Central memory CD8-positive, alpha-beta T cell (primary cell): ENCODE measurements at places on chromosomes 11 and 22.

DNA sequence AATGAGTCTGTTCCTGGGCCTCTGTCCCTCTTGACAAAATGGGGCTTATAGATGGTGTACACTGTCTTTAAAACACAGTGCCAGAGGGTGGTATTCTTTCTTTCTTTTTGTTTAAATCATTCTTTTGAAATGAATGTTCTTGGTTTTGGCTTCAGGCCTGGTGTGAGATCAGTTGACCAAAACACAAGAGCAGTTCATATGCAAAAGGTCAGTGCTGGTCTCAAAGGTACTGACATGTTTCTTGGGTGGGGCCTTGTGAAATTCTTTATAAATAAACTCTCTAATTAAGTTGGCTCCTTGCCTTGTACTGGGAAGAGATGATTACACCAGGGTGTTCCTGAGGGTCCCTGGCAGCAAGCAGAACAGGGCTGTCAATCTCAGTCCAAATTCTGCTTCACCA lies 110.0 kb downstream of the FBXO7 start:
- DNase-seq, result no peak
- H3K27ac ChIP-seq, result no peak overlapping the region
- H3K4me3 ChIP-seq, result no peak overlapping the region
- no peaks in the 10 kb centered on the region for H3K36me3 ChIP-seq
- H3K4me1 ChIP-seq, result no peaks in the 10 kb centered on the region

DNA sequence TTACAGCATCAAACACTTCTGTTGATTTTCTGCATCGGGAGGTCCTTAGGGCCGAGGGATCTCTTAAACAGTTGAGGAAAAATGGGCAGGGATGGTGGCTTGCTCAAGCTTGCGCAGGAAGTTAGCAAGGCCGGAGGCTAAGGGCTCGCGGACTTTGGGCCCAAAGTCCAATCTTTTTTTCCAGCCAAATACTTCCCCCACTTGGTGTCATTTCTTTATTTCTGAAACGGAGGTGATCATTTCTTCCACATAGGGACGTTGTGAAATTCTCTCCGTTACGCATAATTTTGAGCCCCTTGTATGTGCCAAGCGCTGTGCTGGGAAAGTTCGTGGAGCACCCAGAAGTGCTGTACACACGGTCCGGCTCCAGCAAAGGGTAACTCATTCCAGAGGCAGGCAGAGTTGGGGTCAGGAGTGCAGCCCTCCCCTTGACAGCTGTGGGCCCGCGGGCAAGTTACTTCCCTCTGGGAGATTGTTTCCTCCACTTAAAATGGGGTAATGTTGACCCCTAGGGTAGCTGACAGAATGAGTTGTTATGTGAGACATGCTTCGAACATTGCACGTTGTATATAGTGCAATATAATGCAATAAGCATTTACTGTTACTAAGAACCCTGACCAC lies 809 bp downstream of the MIEF1 start:
- H3K36me3 ChIP-seq, result peaks cover 41% of the 10 kb centered on the region
- H3K4me1 ChIP-seq, result peaks cover 51% of the 10 kb centered on the region
- H3K27me3 ChIP-seq, result no peaks in the 10 kb centered on the region
- peak overlapping the region; percentile 88 for H3K4me3 ChIP-seq
- no peak for DNase-seq

GRCh38 chr11:68498321-68498720 lies 37.8 kb downstream of the PPP6R3 start:
- peaks cover 73% of the 10 kb centered on the region for H3K4me1 ChIP-seq
- no peaks in the 10 kb centered on the region for H3K27me3 ChIP-seq
- DNase-seq, result no peak
- peak overlapping the region; percentile 58 for H3K27ac ChIP-seq
- H3K36me3 ChIP-seq, result peaks cover 3% of the 10 kb centered on the region
- H3K4me3 ChIP-seq, result peak overlapping the region; percentile 16

DNA sequence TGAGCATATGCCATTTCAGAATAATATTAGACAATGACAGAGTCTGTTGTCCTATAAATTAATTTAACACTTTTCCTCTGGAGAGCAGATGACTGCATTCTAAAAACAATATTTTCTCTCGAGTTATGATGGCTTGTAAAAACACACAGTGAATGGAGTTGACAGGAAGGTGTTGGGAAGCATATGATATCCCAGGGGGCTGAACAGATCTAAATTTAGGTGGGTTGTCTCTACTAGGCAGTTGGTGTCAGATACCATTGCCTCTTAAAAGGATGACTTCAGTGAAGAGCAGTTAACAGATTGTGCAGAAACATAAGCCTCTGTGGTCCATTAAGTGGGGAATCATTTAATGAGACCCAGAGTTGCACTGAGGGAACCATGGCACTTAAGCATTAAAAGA lies 30.7 kb downstream of the SVIP start:
- DNase-seq, result no peak
- H3K27ac ChIP-seq, result no peak overlapping the region
- H3K4me3 ChIP-seq, result no peak overlapping the region
- no peaks in the 10 kb centered on the region for H3K36me3 ChIP-seq

- H3K27ac ChIP-seq, result no peak overlapping the region
- no peaks in the 10 kb centered on the region for H3K4me1 ChIP-seq
- H3K4me3 ChIP-seq, result no peak overlapping the region
- H3K36me3 ChIP-seq, result no peaks in the 10 kb centered on the region
- DNase-seq, result no peak
- H3K27me3 ChIP-seq, result no peaks in the 10 kb centered on the region
Observed at GRCh38 chr11:106331176-106331575, 253.7 kb downstream of the AASDHPPT start.

DNA sequence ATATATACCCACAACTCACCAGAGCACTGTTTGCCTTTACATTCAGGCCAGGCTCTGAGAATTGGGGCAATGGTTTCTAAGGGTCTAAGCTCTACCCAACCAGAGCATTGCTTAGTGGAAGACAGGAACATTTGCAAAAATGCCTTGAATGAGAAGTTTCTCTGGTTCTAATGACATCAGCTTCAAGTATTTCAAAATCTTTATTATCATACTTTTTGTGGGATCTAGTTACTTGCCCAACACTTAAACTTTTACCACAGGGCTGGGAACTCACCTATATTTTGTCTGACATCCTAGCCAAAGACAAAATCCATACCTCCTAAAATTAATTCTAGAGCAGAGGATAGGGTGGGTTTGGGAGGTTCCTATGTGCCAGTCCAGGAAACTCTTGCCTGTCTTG lies 51.5 kb downstream of the INSC start:
- H3K4me1 ChIP-seq, result no peaks in the 10 kb centered on the region
- peaks cover 51% of the 10 kb centered on the region for H3K27me3 ChIP-seq
- H3K27ac ChIP-seq, result no peak overlapping the region
- no peak for DNase-seq

DNA sequence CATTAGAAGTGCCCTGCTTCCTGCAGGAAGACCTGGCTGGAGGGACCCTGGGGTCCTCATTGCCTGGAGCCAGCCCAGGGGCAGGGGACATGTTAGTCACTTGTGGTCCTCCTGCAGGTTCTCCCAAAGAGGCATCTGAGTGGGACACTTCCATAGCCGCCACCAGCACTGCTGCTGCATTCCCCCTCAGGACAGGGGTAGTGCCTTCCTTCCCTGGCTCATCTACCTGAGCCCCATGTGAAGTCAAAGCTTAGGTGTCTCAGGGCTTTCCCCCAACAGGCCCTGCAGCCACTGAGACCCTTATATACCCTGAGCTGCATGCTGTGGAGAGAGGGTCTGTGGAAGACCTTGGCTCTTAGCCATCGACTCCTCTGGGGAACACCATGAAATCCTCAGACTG lies 45.0 kb upstream of the VPREB1 start:
- H3K4me3 ChIP-seq, result no peak overlapping the region
- H3K27ac ChIP-seq, result no peak overlapping the region
- H3K36me3 ChIP-seq, result no peaks in the 10 kb centered on the region
- no peak for DNase-seq

- H3K27me3 ChIP-seq, result no peaks in the 10 kb centered on the region
- peaks cover 32% of the 10 kb centered on the region for H3K36me3 ChIP-seq
- no peak overlapping the region for H3K4me3 ChIP-seq
Observed at GRCh38 chr22:23305321-23305910, 125.1 kb downstream of the BCR start.

- peaks cover 42% of the 10 kb centered on the region for H3K4me1 ChIP-seq
- DNase-seq, result no peak
- H3K27ac ChIP-seq, result peak within 1 kb of the TSS; percentile 91
- no peaks in the 10 kb centered on the region for H3K27me3 ChIP-seq
Observed at GRCh38 chr11:105034813-105035620, at the start of gene CASP1. TSS of gene CASP1 (minus strand) at chr11:105035144. CDS start at chr11:105035113, 31 bp downstream.

DNA sequence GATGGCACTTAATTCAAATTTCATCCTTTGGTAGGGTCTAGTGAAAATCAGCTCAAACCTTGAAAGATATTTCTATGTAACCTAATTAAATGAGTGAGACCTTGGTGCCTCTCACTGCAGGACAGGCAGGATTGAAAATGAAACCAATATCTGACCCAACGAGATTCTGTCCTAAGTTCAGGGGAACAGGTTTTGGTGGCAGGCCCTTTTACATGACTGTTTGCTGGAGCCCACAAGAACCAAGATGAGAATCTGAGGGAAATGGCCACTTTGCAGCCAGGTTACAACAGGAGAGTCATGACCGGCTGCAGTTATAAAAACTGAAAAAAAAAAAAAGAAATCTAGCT lies 130.2 kb downstream of the TRIM44 start:
- H3K27ac ChIP-seq, result no peak overlapping the region
- no peaks in the 10 kb centered on the region for H3K27me3 ChIP-seq
- no peak overlapping the region for H3K4me3 ChIP-seq
- no peak for DNase-seq
- H3K36me3 ChIP-seq, result peaks cover 4% of the 10 kb centered on the region

GRCh38 chr11:26930518-26931247 lies 63.2 kb upstream of the FIBIN start:
- H3K4me1 ChIP-seq, result no peaks in the 10 kb centered on the region
- no peaks in the 10 kb centered on the region for H3K36me3 ChIP-seq
- H3K4me3 ChIP-seq, result no peak overlapping the region
- no peaks in the 10 kb centered on the region for H3K27me3 ChIP-seq
- DNase-seq, result no peak

DNA sequence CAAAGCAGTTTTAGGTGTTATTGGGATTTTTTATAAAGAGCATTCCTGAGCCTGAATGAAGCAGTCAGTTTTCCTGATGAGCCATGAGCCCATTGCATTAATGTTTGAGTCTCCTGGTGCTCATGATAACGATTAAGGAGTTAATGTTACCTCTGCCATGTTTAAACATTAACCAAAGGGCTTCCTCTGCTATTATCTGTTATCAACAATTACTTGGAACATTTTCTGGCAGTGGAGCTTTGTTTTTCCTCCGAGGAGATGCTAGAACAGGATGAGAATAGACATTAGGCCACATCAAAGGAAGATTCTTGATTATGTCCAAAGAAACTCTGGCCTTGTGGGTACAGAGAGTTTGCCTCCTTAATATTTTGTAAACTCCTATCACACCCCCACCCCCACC lies 49.9 kb downstream of the ZNRF3 start:
- H3K36me3 ChIP-seq, result no peaks in the 10 kb centered on the region
- no peak for DNase-seq
- peaks cover 69% of the 10 kb centered on the region for H3K27me3 ChIP-seq
- no peak overlapping the region for H3K4me3 ChIP-seq
- H3K27ac ChIP-seq, result no peak overlapping the region

GRCh38 chr11:46984548-46984947 lies 48.0 kb downstream of the CSTPP1 start:
- H3K27me3 ChIP-seq, result no peaks in the 10 kb centered on the region
- DNase-seq, result no peak
- no peak overlapping the region for H3K4me3 ChIP-seq
- no peak overlapping the region for H3K27ac ChIP-seq
- no peaks in the 10 kb centered on the region for H3K36me3 ChIP-seq

GRCh38 chr11:104329078-104329665 lies 165.2 kb upstream of the PDGFD start:
- H3K27me3 ChIP-seq, result peaks cover 7% of the 10 kb centered on the region
- H3K36me3 ChIP-seq, result no peaks in the 10 kb centered on the region
- no peak overlapping the region for H3K27ac ChIP-seq
- no peak overlapping the region for H3K4me3 ChIP-seq

GRCh38 chr11:9493492-9493891 lies 32.7 kb downstream of the ZNF143 start:
- no peak overlapping the region for H3K27ac ChIP-seq
- H3K4me1 ChIP-seq, result no peaks in the 10 kb centered on the region
- no peaks in the 10 kb centered on the region for H3K27me3 ChIP-seq
- H3K4me3 ChIP-seq, result no peak overlapping the region
- H3K36me3 ChIP-seq, result peaks cover 62% of the 10 kb centered on the region

GRCh38 chr11:44729713-44730112 lies 3.0 kb downstream of the TSPAN18 start:
- peaks cover 24% of the 10 kb centered on the region for H3K4me1 ChIP-seq
- H3K36me3 ChIP-seq, result peaks cover 13% of the 10 kb centered on the region
- peaks cover 9% of the 10 kb centered on the region for H3K27me3 ChIP-seq
- H3K4me3 ChIP-seq, result no peak overlapping the region
- H3K27ac ChIP-seq, result no peak overlapping the region

DNA sequence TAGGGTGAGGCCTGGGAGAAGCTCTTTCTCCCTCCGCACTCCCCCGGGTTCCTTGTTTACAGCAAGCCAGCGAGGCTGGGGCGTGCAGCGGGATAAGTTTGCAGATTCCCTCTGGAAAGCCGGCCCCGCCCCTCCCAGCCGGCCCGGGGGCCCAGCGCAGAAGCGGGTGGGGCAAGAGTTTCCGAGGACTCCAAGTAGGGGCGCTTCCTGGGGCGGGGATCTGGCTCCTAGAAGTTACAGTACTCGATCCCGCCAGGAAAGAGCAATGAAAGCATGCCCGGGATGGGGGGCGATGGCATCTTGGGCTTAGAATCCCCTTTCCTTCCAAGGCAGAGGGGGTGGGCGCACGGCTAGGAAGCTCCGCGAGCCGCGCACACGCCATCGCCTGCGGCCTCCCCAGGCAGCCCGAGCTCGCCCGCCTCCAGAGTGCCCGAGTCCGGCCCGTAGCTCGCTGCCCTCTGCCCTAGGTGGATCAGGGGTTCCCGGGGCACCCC lies 385 bp downstream of the TST start:
- peaks cover 11% of the 10 kb centered on the region for H3K4me1 ChIP-seq
- H3K36me3 ChIP-seq, result peaks cover 2% of the 10 kb centered on the region
- H3K4me3 ChIP-seq, result peak overlapping the region; percentile 85
- H3K27ac ChIP-seq, result peak overlapping the region; percentile 46
